ENCODE measurements at places on chromosomes 7 and 10.

GRCh38 chr10:93280121-93280698 is 201.9 kb downstream of the MYOF start:
- no peak for DNase-seq

DNA sequence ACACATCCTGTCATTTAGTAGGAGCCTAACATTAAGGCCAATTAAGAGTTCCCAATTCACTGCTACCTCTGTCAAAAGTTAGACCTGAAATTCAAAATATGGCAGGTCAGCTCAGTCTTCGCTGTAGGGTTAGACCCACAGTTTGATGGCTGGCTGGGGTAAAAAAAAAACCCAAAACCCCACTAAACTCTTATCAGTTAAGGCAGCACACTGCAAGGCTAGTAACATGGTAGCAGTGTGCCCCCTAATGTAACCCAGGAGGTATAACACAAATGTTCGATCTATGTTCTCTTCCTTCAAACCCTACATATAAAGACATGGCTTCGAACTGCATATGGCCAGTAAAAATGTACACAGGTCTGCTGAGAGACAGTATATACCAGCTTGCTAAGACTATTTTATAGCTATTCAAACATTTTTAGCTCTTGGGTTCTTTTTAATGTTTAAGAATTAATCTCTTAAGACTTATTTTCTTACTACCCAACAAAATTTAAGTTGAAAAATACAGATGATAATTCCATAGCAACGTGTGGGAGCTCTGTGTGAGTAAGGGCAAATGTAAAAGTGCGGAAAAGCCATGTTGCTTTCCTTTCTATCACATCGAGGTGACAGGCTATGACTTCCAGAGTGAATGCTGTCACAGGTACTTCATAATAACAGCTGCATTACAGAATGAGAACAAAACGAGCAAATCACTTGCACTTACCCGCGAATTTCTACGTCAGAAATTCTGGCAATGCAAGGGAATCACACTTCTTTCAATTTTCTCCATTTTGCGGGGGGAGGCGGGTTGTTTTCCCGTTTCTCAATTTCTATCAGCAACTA is 168.4 kb upstream of the IMMP2L start:
- DNase-seq = peak; percentile 43

- no peak for DNase-seq
Measured at GRCh38 chr7:139731802-139732470, 45.9 kb downstream of the HIPK2 start.

- no peak for DNase-seq
Measured at GRCh38 chr10:375815-376505, 240.7 kb downstream of the ZMYND11 start.

DNA sequence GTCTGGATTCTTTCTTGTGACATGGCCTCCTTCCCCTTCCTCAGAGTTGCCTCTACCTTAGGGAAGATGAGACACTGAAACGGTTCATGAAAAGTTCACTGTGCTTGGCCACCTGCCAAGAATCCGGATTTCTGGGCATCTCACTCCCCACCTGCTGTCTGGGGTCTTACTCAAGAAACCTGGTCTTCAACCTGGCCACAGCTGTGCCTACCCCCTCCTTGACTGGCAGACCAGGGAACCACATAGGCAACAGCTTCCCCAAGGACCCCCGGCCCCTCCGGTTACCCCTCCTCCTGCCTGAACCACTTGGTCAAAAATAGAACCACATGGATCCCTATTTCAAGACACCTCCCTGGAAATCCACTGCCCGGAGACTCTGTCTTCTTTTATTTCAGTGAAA is 58.7 kb upstream of the NANOS1 start:
- DNase-seq = no peak

DNA sequence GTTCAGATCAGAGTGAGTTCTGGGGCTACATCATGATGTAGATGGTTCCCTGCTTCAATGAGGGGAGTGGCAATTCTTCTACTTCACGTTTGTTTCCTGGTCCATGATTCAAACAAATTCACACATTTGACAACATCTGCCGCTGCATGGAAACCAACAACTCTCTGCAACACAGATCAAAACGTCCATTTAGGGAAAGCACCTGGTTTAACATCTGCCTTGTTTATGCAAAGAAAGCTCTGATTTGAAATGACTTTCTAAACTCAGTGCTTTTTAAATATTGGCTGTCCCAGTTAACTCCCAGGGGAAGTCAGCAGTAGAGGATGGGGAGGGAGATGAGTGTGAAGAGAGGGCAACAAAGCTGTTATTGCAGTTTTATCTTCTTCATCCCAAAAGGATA is 93.8 kb downstream of the GAD2 start:
- DNase-seq = no peak

DNA sequence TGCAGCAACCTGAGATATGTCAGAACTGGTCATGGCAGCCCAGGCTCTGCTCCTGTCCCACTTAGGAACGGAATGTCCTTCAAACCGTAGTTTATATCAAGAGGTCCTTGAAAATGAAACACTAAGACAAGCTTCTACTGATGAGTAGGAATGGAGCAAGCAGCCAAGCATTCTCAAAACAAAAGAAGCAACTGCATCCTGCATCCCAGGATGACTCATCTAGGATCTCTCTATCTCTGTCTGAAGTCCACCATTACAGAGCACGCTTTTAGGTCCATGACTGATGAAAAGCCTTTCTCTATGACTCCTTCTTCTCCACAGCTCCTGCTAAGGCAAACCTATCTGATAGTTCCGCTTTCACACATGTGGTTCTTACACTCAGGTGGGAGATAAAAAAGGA is 16.3 kb downstream of the MBL2 start:
- no peak for DNase-seq

- DNase-seq = no peak
Measured at GRCh38 chr10:125057158-125058001, 103.0 kb downstream of the CTBP2 start.

GRCh38 chr7:42338231-42338915 is 101.4 kb upstream of the GLI3 start:
- no peak for DNase-seq

- DNase-seq = no peak
Measured at GRCh38 chr10:86212391-86212700, 154.2 kb downstream of the GRID1 start.

DNA sequence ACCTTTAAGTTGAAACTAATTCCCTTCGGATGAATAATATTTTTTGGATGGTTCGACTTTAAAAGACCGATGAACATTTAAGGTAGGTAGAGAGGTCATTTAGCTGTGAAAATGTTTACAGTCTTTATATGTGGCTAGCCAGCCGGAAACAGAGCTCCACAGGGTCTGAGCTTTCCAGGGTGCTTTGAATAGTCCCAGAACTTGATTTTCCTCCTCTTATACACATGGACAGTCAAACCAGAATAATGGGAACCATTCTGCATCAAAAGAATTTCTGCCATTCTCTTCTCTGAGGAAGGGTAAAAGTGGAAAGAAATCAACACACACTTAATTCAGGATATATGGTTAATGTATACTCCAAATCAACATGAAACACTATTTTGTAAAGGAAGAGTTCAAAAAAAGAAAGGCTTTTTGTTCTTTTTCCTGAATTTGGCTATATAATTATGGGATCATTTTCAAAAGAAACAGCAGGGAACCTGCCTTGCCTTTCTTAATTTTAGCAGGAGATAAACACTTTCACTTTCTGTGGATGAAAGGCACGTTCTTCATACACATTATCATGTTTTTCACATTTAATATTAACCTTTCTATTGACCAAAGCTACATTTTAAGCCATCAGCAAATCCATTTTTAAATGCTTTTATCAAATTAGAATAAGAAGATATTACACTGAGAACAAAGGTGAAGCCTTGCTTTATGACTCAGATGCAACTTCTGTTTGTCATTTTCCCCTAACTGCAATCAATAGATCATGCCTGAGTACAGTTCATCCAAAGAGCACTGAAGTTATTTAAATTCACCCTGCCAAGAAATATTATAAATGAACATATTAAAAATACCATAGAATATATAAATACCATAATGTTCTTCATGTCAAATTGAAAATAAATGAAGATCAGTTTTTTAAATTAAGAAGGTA is 307.3 kb downstream of the THSD7A start:
- no peak for DNase-seq

DNA sequence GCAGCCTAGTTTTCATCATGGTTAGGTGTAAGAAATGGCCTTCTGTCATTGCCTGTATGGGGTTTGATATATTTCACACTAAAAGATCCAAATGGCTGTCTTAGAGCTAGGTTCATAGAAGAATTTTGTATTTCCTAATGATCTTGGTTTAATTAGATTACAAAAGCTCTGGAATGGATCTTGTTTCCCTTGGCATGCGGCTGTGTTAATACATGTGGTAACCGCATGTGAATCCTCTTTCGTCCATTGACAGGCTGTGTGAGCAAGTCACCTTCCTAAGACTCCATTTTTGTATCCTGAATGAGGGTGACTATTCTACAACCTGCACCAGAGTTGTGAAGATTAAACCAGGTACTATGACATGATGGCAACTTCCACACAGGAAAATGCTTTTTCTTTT is 12.4 kb upstream of the FZD1 start:
- DNase-seq = no peak

GRCh38 chr7:104207348-104207730 is 474 bp downstream of the ORC5 start:
- no peak for DNase-seq

DNA sequence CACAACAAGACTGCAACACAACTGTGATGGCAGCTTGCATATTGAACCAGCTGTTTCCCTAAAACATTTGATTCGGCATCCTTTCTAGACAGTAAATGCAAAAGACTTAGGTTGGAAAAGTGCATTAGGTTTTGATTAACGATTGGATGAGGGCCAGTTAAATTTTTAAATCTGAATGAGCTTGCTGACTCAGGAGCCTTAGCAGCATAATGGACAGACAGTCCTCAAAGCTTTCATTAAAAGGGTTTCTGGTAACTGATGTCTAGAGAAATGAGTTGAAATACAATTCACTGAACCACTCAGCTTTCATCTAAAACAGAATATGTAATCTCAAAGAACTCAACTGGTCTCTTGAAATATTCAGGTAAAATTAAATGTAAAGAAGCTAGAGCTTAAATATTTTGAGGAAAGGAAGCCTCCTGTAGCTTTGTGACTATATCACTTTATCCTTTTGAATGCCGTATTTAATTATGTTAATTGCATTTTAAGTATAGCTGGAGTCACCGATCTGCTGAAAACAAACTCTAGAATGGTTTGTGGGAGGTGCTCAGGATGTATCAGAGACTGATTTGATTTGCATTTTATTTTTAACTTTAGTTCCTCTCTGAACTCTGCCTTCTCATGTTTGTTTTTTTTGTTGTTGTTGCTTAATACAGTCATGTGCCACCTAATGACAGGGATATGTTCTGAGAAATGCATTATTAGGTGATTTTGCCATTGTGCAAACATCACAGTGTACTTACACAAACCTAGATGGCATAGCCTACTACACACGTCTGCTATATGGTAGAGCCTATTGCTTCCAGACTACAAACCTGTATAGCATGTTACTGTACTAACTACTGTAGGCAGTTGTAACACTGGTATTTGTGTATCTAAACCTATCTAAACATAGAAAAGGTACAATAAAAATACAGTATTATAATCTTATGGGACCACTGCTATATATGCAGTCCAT is 29.2 kb upstream of the ATRNL1 start:
- DNase-seq = no peak

- no peak for DNase-seq
Measured at GRCh38 chr7:44162179-44162578, 21.0 kb upstream of the MYL7 start.

GRCh38 chr7:113371416-113372043 is 253.2 kb upstream of the SMIM30 start:
- no peak for DNase-seq

DNA sequence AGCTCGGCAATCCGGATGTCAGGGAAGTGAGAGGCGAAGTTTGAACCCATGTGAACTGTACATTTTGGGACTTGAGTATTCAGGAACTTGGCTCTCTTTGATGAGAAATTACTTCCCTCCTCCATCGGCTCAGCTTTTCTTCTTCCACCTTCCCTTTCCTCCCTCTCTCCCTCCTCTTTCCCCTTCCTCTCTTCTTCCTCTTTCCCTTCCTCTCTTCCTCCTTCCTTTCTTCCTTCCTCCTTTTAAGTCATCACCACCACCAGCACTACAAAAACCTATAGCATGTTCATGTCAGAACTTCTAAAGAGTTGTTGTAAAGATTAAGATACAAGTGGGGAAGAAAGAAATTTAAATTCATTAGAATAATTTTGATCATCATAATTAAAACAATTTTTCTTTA is 31.9 kb upstream of the CDHR3 start:
- DNase-seq = no peak

DNA sequence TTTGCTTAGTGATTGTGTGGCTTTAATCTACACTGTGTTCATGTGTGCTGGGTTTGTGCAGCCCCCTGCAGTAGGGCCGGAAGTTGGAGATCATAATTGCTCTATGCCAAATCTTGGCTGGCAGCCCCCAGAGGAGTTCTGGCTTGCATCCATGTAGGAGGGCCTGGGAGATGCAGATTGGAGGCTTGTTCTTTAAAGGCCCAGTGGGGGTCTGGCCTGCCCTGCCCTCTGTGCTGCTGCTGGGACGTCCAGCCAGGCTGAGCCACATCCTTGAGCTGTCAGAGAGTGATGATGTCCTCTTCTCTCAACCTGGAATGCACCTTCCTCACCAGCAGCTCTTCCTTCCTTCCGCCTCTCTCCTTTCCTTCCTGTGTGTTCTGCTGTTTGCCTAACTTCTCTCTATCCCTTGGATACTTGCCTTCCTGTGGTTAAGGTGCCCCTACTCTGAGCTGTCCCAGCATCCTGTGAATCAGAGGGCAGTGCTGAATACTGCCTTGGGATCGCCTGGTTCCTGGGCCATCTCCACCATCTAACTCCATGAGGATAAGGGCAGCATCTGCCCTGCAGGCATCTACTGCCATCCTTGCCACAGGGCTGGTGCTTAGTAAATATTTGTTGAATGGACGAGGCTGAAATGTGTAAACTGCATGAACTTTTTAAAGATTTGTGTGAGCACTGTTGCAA is 30.2 kb downstream of the DOCK1 start:
- no peak for DNase-seq

- DNase-seq = no peak
Measured at GRCh38 chr7:32476816-32477648, 13.1 kb downstream of the LSM5 start.

GRCh38 chr10:131636116-131636515 is 264.7 kb upstream of the PPP2R2D start:
- no peak for DNase-seq

DNA sequence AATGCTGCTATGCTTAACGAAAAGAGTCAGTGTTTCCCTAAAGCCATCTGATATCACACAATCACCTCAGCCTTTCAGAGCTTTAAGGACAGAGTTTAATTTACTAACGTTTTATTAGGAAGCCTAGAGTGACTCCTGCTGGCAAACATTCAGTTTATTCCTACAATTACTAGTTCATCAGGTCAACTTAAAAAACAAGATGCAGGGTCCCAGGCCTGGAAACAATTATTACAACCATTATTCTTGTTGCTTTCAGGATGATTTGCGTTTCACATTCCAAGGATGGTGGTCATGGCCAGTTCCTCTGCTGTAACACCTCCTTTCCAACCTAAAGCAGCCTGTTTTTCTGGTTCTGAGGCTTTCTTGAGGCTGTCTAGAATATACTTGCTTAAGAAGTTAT is 1.5 kb upstream of the FAM53B start:
- DNase-seq = peak; percentile 35

GRCh38 chr7:37251222-37251621 is 197.4 kb downstream of the ELMO1 start:
- no peak for DNase-seq

- no peak for DNase-seq
Measured at GRCh38 chr7:2440608-2441245, 35.5 kb downstream of the GRIFIN start.
